Activated CD8-positive, alpha-beta memory T cell treated with anti-CD3 and anti-CD28 coated beads for 48 hours (primary cell): ENCODE measurements at places on chromosomes 3 and 15.
A peak's percentile ranks its signal among the peaks of the same experiment; 100 is the strongest.

DNA sequence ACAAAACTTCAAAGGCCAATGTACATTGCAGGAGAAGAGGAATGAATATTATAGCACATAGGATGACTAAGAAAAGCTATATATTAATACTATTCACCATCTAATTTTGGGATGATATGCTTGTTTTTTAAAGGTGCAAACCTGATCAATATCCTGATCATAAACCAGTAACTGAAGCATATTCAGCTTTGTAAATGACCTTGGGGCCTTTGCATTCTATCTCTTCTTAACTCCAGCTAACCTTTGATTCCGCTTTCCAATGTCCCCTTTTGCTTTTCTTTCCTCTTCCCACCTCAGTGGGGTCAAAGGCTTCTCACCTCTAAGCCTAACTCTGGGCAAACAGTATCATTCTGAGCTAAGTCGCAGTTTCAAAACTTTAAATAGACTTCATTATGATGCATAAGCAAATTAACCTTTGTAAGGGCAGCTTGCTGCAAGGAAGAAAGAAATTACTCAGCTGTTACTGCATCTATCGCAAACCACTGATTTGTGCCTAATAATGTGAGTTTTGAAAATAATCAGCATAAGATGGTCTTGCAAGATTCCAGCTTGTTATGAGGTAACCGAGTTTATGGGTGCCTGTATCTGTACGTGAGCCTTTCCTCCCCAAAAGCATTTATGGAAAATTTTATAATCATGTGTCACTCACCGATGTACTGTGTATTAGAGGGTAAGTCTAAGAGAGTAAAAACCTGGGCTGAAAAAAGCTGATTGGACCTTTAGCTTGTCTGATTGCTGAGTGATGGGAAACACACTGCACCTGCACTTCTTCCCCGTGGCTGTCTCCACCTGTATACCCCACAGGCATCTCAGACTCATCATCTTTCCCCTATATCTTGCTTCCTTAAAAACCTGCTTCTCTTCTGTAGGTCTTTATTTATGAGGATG lies 116.8 kb downstream of the TPRG1 start:
- DNase-seq, result no peak

- DNase-seq, result peak; percentile 11
Measured at GRCh38 chr3:190862209-190863118, at the start of gene GMNC. TSS of gene GMNC (minus strand) at chr3:190862694. CDS start at chr3:190862615, 79 bp downstream.

- no peak for DNase-seq
Measured at GRCh38 chr15:78055919-78056713, 21.4 kb downstream of the TBC1D2B start.

DNA sequence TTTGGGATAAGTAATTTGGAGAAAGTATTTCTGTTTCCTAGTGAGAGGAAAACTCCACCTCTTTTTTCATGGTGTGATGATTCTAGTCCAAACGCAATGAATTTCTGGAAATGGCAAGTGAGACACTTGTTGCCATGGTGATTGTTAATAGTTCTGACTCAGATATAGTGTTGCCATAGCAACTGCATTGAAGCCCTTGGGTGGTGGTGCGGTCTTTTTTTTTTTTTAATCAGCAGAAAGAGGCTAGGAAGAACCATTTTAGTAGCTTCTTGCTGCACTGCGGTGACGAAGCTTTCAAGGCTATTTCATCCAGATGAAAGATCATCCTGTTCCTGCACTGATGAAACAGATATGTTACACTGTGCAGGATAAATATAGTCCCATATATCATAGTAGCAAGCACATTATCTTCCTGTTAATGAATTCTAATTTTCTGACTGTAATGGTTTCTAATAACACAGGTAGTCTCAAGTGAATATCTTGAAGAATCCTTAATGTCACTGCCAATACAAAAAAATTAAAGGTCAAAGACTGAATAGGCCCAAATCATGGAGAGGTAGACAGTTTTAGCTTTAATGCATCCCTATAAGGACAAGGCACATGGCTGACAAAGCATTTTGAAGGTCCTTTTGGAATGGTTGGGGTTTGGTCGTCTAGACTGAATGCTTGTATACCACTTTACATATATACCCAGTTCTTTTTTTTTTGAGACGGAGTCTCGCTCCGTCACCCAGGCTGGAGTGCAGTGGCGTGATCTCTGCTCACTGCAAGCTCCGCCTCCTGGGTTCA lies 125.1 kb upstream of the ZBTB20 start:
- DNase-seq, result no peak

DNA sequence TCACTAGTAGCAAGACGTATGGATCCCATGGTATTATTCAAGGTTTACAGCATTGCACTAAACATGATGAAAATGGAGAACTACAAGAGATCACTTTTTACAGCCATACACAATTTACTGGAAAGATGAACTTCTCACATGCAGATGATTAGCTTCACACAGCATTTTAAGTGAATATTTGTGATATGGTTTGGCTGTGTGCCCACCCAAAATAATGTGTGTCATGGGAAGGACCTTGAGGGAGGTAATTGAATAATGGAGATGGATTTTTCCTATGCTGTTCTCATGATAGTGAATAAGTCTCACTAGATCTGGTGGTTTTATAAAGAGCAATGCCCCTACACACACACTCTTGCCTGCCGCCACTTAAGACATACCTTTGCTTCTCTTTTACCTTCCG lies 662.0 kb upstream of the CCDC54 start:
- DNase-seq, result no peak

DNA sequence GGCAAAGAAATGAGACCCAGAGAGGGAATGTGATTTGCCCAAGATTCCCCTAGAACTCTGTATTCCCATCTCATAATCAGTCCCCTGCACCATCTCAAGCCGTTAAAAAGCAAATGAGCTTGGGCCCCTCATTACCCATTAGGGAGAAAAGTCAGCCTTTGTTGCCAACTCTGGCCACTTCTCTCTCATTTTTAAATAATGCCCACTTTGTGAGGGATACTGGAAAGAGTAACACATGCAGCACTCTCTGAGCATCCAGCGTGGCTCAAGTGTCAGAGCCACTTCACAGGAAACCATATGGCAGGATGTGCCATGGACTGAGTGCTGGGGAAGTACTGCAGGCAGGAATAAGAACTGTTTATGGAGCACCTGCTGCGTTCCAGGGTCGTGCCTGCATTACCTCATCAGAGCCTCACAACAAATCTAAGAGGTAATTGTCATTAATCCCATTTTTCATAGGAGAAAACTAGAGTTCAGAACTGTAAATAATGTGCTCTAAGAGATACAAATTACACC lies 49.8 kb upstream of the SLC6A1 start:
- DNase-seq, result no peak
